Lung microvascular endothelial cell (primary cell): ENCODE measurements at places on chromosomes 5 and 9. TPM values are rescaled to one million over a fixed set of nuclear protein-coding genes. Genes with fewer than 3 reads are reported as not detected.

Gene PAX5
- not detected in 2 replicates for total RNA-seq

Gene KCNN2
- total RNA-seq: 1.5 and 2.2 TPM in 2 replicates

Gene GBGT1
- 19.4 and 27.8 TPM in 2 replicates for total RNA-seq

Gene PCDHGC5
- total RNA-seq: under 0.01 and 0.40 TPM in 2 replicates

Gene FGD3
- not detected in 2 replicates for total RNA-seq
